ENCODE measurements at places on chromosomes 13 and 19. TPM values are rescaled to one million over a fixed set of nuclear protein-coding genes. Genes with fewer than 3 reads are reported as not detected.

DNA sequence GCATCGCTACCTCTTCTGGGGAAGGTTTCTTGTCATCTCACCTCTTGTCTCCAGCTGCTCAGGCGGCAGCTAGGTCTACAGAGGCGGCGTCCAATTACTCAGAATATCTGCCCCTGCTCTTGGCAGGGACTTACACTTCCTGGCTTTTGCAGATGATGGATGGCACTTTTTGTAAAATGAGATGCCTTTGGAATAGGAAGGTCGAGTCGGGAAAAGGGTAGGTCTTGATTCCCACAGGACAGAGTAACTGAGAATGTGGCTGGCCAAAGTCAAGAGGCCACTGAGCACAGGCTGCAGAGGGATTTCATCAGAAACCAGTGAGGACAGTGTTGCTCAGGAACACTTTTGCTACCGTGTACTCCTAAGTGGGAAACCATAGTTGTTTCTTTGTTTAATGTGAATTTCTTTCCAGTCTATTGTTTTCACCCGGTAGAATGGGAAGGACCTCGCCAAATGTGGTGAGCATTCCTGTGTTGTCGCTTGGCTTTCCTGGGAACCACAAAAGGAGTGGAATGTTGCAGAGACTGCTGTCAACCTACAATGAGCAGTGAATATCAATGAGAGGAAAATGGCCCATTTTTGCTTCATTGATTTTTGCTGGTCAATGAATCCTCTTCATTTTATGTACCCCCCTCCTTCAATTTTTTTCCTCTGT, 383.7 kb downstream of the HS6ST3 start:
- H3K4me3 ChIP-seq = no peak overlapping the region
- no peaks in the 10 kb centered on the region for H3K4me1 ChIP-seq
- no peaks in the 10 kb centered on the region for H3K27me3 ChIP-seq

DNA sequence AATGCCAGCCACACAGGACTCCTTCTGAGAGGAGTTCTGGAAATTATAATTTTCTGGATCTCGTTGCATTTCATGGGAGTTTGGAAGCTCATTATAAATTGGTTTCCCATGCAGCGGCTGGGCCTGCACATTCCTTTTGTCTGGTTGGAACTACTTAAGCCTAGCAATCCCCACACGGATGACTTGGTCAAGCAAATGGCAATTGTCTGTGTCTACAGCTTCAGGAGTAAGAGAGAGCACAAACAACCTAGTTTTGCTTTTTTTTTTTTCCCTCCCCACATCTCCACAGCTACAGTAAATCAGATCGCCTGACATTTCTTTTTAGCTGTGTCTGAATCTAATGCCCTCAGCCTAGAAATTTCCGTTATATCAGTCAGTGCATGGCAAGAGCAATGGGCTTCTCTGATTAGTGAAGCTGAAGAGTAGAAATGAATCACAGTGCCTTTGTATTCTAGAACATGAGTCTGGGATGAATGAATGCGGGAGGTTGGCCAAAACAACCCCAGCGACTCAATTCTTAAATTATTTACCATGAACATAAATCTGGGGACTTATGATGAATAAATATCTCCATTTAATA, 15.1 kb downstream of the PCDH8 start:
- H3K27me3 ChIP-seq = peaks cover 21% of the 10 kb centered on the region
- H3K36me3 ChIP-seq = no peaks in the 10 kb centered on the region
- no peak overlapping the region for H3K4me3 ChIP-seq
- no peak for DNase-seq
- H3K27ac ChIP-seq = no peak overlapping the region

- peaks cover 19% of the 10 kb centered on the region for H3K4me1 ChIP-seq
- peaks cover 72% of the 10 kb centered on the region for H3K27me3 ChIP-seq
- H3K36me3 ChIP-seq = peaks cover 10% of the 10 kb centered on the region
Observed at GRCh38 chr19:384799-385169, 24.2 kb downstream of the C2CD4C start.

Gene ONECUT3
- total RNA-seq = not detected

DNA sequence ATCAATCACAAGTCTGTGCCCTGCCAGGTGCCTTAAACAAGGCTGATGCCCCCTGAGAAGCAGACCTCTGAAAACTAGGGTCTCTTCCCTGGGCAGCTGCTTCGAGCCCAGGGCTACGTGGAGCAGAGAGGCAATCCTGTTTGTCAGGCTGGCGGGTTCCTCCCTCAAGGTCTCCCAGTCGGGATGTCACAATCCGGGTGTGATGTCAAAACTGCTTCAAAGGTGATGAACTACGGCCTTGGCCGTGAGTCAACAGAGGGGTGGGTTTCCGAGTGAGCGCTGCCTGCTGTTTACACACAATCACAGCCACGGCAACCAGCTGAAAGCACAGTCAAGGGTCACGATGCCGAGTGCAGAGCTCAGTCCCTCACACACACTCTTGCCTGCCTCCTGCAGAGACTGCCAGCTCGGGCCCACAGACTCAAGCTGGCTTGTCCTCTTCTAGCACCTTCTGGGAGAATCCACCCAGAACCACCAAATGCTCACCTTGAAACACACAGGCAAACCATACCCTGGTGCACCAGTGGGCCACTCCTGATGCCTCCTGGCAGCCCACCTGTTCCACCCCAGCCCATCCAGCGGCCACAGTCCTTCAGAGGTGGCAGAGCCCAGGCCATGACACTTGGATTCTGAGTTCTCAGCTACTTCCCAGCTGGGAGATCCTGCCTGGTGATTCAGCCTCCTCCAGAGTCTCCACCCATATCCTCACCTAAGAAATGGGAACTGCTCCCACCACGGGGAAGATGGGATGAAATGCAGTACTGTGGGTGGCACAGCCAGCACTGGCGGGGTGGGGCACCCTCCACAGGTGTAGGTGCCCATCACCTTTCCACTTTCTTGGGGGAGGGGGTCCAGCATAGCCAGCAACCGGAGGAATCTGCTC, 6.8 kb downstream of the ELL start:
- H3K4me3 ChIP-seq = no peak overlapping the region
- H3K27ac ChIP-seq = no peak overlapping the region
- no peak for DNase-seq
- peaks cover 29% of the 10 kb centered on the region for H3K4me1 ChIP-seq
- no peaks in the 10 kb centered on the region for H3K27me3 ChIP-seq
- no peaks in the 10 kb centered on the region for H3K36me3 ChIP-seq

Gene CCDC122
- 2.1 TPM for total RNA-seq

DNA sequence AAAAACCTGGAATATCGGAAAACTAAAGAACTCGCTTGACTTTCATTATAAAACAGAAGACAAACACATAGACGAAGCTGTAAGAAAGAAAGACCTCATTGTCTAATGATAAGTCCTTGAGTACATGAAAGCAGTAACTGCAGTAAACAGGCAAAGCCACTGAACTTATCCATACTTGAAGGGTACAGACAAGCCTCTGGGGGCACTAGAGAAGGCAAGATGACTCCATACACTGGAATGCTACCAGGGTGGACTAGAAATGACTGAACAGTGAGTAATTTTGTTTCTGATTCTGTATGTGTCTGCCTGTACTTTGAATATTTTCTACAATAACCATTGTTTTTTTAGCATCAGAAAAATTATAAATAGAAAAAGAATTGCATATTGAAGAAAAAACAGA, 507.9 kb downstream of the UQCRFS1 start:
- no peak overlapping the region for H3K4me3 ChIP-seq
- H3K27me3 ChIP-seq = no peaks in the 10 kb centered on the region

GRCh38 chr13:85368686-85369085, 430.5 kb downstream of the SLITRK6 start:
- no peak for DNase-seq
- no peaks in the 10 kb centered on the region for H3K4me1 ChIP-seq
- no peak overlapping the region for H3K4me3 ChIP-seq
- H3K27ac ChIP-seq = no peak overlapping the region
- no peaks in the 10 kb centered on the region for H3K36me3 ChIP-seq

DNA sequence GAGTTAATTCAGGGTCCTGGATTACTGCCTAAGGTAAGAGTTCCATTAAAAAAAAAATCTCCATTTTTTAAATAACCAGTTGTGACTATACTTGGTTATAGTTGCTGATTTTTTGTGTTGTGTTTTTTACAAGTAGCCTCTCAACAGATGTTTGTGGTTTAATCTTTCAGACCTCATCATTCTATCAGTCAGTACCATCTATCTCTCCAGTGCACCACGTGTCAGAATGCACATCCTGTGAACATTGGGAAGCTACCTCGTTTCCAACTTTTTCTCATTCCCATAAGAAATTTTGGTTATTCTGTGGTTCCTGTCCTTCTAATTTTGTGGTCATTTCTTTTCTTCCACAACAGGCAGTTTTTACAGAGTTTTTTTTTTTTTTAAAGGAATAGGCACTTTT, 39.2 kb downstream of the WDFY2 start:
- no peaks in the 10 kb centered on the region for H3K27me3 ChIP-seq
- H3K4me3 ChIP-seq = no peak overlapping the region
- no peak for DNase-seq
- H3K4me1 ChIP-seq = peaks cover 32% of the 10 kb centered on the region

Data from activated naive CD8-positive, alpha-beta T cell treated with anti-CD3 and anti-CD28 coated beads for 36 hours (primary cell).